GM23248 (cell line): ENCODE measurements at places on chromosomes 7 and 10.

- DNase-seq, result peak; percentile 42
Observed at GRCh38 chr7:134477954-134478353, 19.1 kb upstream of the AKR1B1 start.

GRCh38 chr7:102393467-102393866 is 2.7 kb upstream of the PRKRIP1 start:
- no peak for DNase-seq

DNA sequence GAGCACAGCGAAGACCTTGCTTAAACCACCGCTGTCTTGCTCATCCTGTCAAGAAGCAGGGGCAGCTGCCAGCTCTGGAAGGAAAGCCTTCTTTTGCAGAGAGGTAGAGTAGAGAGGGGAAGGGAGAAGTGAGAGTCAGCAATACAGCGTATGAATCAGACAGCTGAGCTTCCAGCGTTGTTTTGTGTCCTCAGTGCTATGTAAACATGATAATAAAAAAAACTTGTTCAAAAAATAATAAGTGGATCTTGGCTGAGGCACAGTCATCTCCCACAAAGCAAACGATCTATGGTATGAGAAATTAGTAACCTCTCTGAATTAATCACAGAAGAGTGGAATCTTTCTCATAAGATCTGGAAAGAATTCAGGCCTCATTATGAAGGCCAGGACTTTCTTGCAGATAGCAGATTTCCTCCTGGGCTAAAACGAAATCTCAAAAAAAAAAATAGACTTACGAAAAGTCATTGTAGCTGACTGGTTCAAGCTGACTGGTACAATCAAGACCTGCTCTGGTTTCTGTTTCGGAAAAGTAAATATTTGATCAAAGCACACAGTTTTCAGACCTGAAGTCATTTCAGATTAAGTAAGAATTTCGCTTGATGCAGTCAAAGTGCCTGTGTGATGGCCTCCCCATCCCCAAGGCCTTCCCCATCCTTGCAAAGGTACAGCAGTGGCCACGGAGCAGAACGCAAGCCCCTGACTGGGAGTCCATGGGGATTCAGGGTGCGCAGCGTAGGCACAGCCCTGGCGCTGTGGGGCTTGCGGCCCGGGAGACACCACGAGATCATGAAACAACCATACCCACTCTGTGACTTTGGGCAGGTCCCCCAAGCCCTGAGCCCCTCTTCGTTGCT is 29.4 kb downstream of the CHST15 start:
- DNase-seq, result peak; percentile 44

- peak; percentile 29 for DNase-seq
Observed at GRCh38 chr10:112960151-112960681, 10.2 kb downstream of the TCF7L2 start.

DNA sequence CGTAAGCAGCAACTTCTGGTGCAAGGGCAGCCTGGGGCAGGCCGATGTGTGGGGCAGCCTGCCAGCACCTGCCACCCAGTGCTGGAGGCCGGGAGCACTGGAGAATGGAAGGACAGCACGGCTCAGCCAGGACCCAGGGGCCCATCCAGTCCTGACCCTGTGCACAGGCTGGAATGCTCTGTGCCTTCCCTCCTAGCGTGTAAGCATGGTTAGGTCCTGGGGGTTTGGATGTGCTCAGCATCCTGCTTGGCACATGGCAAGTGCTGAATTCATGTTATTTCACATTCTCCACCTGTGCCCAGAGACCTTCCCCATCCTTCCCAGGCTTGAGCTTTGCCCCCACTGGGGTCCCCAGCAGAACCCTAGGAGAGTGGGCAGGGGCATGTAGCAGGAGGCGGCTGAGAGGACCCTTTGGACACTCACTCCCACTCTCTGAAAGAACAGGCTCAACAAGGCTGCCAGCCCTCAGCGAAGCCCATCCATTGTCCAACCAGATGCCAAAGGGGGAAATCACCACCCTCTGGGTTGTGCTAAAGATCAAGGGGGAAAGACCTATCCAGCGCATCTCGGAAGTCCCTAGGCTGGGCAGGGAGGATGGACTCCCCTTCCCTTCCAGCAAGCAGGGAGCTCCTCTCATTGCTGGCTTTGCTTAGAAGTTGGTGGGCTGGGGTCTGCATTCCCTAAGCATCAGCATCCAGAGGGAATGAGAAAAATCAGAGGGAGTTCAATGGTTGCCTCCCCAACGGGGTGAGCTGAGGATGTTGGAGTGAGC is 29.7 kb downstream of the ANXA8 start:
- no peak for DNase-seq

DNA sequence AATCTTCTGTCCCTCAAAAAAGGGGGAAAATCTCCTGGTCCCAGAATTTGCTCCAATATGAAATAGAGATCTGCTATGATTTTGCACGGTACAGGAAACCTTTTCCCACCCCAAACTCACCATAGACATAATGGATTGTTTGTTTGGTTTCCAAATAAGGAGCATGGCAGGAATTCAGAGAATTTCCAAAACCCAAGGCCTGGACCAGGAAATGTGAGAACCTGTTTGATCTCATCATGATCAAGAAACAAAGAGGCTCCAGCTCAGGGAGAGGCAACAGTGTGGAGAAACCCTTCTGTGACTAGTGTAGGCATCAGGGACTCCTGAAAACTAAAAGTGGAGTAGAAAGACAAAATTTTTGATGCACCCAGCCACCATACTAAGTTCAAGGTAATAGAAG is 1548.1 kb upstream of the LRRTM3 start:
- DNase-seq, result no peak

GRCh38 chr7:37281368-37282092 is 167.1 kb downstream of the ELMO1 start:
- DNase-seq, result no peak

DNA sequence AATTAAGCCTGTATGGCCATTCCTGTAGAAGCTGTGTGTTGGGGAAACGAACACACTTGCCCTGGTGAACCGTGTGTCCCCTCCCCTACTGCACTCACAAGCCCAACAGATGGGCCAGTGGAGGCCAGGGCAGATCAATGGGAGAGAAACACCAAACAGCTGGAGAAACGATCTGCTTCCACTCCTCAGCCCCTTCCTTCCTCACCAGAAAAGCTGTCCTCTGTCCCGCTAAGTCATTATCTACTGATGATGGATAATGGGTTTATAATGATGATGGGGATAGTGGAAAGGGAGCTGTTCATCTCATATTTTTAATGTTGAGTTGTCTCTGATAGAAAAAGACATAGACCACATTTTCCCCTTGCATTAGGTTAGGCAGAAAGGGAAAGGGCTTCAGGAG is 99.7 kb downstream of the ELMO1 start:
- no peak for DNase-seq

DNA sequence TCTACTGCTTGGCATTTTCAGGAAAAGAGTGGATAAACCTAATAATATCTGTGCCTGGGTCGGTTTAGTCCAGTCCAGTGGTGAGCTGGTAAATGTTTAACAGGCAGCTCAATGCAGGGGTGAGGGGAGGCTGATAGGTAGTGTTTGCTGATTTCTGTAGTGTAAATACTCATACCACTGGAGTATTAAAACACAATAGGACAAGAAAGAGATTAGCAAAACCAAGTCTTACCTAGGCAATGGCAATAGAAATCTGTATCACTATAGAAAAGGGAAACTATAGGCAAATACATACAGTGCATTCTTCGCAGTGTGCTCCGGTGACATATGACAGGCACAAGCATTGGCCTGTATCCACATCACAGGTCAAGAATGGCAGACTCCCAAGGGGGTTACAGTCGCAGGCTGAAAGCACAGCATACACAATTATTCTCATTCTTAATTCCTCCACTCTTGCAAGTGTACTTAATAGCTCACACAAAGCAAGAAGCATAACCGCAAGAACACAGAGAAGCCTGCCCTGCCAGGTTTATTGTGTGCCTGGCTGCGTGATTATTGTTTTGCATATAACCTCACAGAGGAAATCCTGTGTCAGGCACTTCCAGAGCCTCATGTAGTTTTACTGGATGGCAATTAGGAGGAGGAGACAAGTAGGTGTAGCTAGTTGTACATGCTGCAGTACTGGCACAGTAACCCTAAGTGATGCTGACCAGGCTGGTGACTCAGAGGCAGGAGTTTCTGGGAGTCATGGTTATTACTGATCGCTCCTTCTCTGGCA is 35.0 kb downstream of the LAMB4 start:
- peak; percentile 95 for DNase-seq

GRCh38 chr7:79507131-79507530 is 53.7 kb upstream of the MAGI2 start:
- no peak for DNase-seq

- DNase-seq, result no peak
Observed at GRCh38 chr10:78269060-78269459, 235.4 kb downstream of the RPS24 start.

DNA sequence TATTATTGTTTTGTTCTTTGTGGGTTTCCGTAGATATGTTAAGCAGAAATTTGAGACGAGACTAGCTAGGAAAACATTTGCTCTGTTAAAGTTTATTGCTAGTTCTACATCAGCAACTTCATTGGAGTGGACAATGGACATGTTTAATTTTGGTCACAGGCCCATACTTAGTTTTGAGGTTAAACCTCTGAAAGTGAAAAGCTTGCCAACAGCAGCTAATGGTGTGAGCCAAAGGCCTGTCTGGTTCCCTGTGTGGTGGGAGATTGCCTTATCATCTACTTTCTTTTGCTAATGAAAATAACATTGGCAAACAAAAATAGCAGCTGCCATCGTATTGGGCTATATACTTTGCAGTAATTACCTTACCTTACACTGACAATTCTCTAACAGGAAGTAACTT is 388.4 kb upstream of the FZD8 start:
- no peak for DNase-seq
